ENCODE measurements at places on chromosomes 5 and 9.

DNA sequence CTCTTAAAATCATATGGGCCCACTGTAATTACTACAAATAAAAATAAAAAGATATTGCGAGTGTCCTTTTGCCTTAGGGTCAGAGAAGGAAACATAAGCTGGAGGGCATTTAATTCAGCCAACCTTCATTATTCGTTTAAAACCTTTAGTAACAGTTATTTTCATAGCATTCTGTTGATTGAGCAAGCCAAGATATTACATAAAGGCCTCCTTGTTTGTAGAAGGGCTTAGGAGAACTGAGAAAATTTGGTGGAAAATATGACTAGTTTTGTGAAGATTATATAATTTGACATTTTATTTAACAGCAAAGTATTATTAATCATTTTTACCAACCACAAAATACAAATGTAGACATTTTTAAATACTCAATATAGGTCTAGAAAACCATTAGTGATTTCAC is 62.2 kb downstream of the COX7C start:
- no peak for DNase-seq

GRCh38 chr5:11048760-11049159 is 287.7 kb upstream of the DAP start:
- DNase-seq = no peak

- no peak for DNase-seq
Observed at GRCh38 chr5:81608976-81609375, 141.9 kb downstream of the SSBP2 start.

GRCh38 chr9:104556830-104557634 is 11.9 kb upstream of the OR13C8 start:
- no peak for DNase-seq

DNA sequence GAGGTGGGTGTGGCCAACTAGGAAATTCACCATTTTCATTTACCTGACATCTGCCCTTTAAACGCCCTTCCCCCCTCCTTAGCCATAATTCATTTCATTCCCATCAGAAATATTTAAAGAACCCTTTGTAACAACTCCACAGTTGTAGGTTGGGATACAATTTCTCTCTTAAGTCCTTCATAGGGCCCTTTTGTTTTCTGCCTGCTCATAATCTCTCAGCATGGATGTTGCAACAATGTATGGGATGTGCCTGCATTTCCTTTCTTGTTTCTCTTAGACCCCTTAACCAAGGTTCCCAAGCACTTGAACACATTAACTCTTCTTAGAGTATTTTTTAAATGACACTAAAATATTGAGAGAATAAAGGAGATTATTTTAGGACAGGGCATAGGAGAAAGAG is 51.7 kb upstream of the MYO10 start:
- no peak for DNase-seq

- DNase-seq = no peak
Observed at GRCh38 chr5:177494346-177495195, 2.8 kb downstream of the PDLIM7 start.

DNA sequence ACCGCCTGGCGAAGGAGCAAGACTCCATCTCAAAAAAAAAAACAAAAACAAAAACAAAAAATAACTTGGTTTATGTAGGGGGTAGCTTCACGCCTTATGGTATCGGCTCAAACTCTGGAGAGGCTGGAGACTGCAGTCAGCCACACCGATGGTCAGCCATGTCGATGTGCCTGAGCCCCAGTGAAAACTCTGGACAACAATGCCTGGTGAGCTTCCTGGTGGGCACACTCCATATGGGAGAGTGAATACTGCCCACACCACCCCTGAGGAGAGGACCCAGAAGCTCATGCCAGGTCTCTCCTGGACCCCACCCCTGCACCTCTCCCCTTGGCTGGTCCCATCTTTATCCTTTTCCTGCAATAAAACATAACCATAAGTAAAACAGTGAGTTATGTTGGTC is 19.6 kb downstream of the IPPK start:
- no peak for DNase-seq

- DNase-seq = no peak
Observed at GRCh38 chr9:137379761-137380161, 43.2 kb downstream of the EXD3 start.

- peak; percentile 69 for DNase-seq
Observed at GRCh38 chr9:109817846-109818472, 38.0 kb downstream of the PALM2AKAP2 start.

GRCh38 chr5:98641671-98642070 is 131.8 kb upstream of the RGMB start:
- no peak for DNase-seq

GRCh38 chr9:113579283-113580040 is 115.9 kb downstream of the RGS3 start:
- no peak for DNase-seq

DNA sequence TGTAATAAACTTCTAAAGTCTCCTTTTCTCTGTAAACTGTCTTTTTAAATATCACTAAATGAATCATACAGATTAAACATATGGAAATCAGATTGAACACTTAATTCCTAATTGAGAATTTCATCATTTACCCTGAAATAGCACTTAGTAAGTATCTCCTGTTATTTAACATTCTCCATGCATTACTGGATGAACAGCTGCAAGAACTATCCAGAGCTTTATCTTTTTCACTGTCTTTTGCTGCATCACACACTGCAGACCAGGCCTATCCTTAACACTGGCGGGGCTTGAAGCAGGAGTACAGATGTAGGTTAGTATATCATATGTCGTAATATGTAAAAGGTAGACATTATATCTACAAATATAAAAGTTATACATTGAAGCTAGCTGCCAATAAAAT is 108.7 kb upstream of the EFNA5 start:
- DNase-seq = no peak

- DNase-seq = no peak
Observed at GRCh38 chr5:252546-252945, 18.9 kb upstream of the PDCD6 start.

DNA sequence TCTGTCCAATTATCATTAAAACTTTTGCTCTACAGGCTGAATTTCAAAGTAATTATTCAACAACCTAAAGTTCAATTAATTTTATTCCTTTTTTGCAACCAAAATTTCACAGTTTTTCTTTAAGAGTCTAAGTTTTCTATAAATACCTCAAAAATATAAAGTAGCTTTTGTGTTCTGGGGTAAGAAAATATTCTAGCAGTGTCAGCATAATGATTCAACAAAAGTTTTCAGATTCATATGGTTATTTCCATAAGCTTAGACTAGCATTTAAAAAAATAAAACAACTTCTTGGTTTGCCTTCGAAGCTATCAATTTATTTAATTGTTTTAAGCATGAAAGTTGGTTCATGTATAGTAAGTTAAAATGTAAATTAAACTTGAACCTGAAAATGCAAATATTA is 1962.3 kb upstream of the CDH6 start:
- DNase-seq = no peak

GRCh38 chr9:84325347-84325973 is 15.1 kb downstream of the SLC28A3 start:
- no peak for DNase-seq

DNA sequence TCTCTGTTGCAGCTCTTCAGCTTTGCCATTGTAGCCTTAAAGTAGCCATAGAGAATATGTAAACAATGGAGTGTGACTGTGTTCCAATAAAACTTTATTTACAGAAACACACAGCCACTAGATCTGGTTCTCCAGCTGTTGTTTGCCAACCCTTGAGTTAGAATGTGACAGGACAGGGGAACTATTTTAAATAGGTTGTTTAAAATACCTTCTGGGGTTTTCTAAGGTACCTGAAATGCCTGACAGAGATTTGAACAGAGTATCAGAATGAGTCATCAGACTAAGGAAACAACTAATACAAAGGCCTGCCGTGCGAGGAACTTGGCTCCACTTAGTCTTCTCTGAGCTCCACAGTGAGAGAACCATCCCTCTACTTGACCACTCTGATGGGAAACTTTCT is 85.4 kb downstream of the HSD17B4 start:
- no peak for DNase-seq

DNA sequence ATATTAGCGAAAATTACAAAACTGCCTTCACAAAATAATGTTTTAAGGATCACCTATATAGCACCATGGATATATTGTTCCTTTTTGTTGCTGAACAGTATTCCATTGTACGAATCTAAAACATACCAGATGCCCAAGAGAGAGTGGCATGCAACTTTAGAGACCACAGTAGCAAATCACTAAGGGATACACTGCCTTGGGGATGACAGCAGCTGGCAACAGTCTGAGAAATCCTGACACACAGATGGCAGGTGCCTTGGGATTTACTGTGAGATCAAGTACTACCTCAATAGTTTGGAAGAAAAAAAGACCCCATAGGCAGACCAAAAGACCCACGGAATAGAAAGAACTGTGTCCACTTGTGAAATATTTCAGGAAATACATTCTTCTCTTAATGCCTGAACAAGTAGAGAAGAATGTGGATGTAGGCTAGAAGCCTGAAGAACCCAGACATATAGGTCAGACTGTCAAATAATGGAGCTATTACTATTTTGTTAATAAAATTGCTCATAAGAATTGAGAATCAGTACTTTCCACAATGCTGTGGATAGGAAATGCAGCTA is 53.4 kb downstream of the PLPP1 start:
- DNase-seq = no peak

- no peak for DNase-seq
Observed at GRCh38 chr5:89087128-89087527, 204.1 kb upstream of the MEF2C start.

- DNase-seq = no peak
Observed at GRCh38 chr9:77392328-77392727, 215.0 kb downstream of the VPS13A start.

- no peak for DNase-seq
Observed at GRCh38 chr9:134633362-134634142, 8.1 kb upstream of the COL5A1 start.

- no peak for DNase-seq
Observed at GRCh38 chr9:130207241-130207992, 35.2 kb downstream of the NCS1 start.

DNA sequence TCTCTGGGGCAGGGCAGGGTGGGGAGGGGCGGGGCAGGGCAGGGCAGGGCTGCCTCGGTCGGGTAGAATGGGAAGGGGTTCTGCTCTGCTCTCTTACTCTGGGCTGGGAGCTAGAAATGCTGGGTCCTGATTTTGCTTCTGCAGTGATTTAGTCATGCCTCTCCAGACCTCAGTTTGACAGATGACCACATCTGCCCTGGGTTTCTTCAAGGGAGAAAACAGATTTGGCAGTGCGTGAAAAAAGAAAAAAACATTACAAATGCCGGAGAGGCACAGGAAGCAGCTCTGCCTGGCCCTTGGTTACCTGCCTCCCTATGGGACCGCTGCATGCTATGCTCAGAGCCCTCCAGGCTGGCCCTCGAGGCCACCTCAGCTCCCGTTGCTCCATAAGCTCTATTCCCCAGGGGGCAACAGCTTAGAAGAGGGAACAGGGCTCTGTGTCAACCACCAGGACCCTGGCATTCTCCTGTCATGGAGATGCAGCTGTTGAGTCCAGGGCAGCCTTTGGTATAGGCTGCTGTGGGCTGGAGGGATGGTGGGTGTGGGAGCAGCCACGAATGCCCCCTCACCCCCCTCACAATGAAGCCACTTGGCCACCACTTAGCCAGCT is 53.2 kb upstream of the UBTD2 start:
- no peak for DNase-seq

DNA sequence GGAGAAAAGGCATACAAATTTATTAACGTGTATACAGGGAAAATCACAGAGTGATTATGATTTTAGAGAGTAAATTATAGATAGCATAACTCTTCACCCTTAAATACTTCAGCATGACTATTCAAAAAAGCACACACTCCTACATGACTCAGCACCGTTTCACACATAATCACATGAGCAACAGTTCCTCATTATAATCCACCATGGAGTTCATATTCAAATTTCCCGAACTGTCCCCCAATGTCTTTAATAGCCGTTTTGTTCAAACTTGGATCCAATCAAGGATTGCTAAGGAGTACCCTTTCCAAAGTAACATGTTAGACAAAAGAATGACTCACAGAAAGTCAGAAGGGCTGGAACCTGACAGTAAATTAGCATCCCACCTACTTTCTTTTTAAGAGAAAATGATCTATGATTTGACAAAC is 32.1 kb downstream of the RAPGEF1 start:
- no peak for DNase-seq

DNA sequence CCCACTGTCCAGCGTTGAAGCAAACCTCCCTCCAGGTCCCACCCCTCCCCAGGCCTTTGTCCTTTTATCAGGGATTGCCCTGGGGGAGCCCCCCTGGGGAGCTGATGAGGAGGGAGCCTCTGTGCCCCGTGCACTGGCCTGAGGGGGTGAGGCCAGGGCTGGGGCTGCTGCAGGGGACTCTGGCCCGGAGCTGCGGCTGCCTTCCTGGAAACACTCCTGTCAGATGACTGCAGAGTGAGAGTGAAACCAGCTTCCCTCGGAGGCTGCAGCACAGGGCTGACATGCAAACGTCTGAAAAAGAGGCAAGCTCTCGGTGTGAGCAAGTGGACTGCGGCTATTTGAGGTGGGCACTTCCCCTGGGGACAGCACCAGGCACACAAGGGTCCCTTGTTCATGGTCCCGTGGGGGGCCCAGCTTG is 4.6 kb upstream of the TRAF2 start:
- no peak for DNase-seq

GRCh38 chr9:37916471-37917312 is 12.8 kb upstream of the SLC25A51 start:
- no peak for DNase-seq

DNA sequence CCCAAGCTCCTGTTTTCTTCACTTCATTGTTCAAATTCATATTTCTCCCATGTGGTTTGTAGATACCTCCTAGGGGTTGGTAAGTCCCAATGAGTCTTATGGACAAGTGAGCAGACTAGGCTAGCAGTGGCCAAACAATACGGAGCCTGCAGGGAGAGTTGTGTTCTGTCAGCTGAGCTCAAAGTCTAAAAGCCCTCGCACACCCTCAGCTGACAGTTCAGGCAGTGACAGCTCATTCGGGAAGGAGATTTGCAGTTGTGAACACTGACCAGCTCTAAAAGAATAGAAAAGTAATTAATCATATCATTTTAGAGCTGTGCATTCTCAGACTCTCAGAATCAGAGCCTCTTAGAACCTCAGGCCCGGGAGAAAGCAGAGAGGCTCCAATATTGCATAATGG is 95.1 kb downstream of the SH3TC2 start:
- no peak for DNase-seq

- no peak for DNase-seq
Observed at GRCh38 chr5:139495638-139496435, 13.3 kb upstream of the STING1 start.

All from Panc1 (cell line).